ENCODE measurements at places on chromosomes 3 and 15. TPM values are rescaled to one million over a fixed set of nuclear protein-coding genes. Genes with fewer than 3 reads are reported as not detected.

The AP3B2 gene
- polyA plus RNA-seq = not detected

The SMCO1 gene
- not detected for polyA plus RNA-seq

The KLHL40 gene
- not detected for polyA plus RNA-seq

The LRRC34 gene
- 4.3 TPM for polyA plus RNA-seq
